ENCODE measurements at places on chromosomes 11 and 22.

DNA sequence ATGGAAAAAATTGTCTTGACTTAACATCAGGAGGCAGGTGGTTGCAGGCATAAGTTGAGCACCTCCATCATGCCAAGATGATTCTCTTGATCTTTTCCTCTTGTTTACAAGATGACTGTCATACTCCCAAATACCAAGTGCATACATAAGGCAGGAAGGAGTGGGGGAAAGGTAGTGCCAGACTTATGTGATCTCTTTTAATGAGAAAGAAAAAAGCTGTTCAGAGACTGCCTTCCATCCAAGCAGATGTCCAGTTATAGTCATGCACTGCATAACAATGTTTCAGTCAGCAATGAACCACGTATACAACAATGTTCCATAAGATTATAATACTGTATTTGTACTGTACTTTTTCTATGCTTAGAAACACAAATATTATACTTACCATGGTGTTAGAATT, 135.7 kb downstream of the EHF start:
- no peak for DNase-seq

GRCh38 chr11:129530154-129530895, 154.7 kb downstream of the BARX2 start:
- no peak for DNase-seq

DNA sequence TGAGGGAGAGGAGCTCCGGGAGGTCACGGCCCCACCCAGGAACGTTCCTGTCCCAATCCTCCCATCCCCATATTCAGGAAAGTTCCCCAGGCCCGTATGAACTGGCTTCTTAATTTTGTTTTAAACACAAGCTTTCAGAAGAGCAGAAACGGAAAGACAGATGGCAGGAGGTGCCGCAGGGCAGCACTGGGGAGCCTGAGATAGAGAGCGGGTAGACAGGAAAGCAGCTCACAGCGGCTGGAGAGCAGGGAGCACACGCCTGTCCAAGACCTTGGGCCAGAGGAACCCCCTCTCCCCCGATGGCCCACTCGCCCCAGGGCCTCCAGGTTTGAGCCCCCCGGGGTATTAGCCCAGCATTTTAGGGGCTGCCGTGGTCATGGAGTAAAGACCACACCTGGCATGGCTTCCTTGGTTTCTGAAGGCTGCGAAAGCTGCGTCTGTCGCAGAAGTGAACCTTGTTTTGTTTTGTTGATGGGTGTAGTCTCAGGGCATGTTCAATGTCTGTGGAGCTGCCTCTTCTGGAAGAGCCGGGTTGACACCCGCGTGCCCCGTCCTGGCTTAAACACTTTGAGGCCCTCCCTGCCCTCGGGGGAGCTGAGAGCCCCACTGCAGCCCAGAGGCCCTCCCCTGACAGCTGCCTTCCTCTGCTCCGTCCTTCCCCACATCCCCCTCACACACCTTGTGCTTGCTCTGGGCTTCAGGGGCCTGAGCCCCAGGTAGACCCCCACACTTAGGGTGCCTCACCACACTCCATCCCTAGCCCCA, 17.9 kb upstream of the KCNQ1OT1 start:
- no peak for DNase-seq

GRCh38 chr11:117863383-117863782, 13.1 kb downstream of the FXYD6 start:
- DNase-seq = no peak

DNA sequence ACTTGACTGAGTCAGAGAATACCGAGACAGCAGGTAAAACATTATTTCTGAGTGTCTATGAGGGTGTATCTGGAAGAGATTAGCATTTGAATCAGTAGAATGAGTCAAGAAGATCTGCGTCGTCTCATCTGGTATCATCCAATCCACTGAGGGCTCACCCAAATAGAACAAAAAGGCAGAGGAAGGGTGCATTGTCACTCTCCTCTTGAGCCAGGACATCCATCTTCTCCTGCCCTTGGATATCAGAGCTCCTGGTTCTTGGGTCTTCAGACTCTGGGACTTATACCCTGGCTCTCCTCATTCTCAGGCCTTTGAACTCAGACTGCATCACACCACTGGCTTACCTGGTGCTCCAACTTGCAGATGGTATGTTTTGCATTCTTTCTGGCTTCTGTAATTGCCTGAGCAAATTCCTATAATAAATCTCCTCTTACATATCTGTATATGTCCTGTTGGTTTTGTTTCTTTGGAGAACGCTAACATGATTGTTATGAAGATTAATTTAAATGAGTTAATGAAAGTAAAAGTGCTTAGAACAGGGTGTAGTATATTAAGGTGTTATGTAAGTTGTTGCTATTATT, 49.3 kb downstream of the ME3 start:
- DNase-seq = no peak

DNA sequence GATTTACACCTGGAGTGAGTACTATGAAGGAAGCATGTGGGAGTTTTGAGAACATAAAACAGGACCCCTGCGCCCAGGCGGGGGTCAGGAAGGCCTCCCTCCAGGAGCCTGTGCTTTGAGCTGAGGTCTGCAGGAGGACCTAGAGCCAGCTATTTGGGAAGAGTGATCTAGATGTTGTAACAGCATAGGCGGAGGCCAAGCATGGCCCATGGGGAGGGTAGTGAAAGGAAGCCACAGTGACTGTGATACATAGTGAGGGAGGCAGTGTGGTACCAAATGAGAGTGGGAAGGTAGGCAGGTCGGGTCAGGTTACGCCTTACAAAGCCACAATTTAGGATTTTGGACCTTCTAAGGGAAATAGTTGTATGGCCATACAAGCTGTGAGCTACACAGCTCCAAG, 147.5 kb downstream of the PARVA start:
- DNase-seq = no peak

DNA sequence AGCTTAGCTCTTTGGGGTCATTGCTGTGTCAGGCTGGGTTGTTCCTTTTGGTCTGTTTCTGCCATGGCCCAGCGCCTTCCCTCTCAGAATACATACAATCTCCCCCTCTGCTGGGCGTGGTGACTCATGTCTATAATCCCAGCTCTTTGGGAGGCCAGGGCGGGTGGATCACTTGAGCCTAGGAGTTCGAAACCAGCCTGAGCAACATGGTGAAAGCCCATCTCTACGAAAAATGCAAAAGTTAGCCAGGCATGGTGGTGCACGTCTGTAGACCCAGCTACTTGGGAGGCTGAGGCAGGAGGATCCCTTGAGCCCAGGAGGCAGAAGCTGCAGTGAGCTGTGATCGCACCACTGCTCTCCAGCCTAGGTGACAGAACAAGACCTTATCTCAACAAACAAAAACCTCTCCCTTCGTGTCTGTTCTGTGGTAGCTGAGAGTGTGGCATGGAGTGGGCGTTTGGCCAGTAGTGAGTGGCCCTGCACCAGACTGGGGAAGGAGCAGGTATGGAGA, 46.7 kb upstream of the RAB1B start:
- DNase-seq = no peak

DNA sequence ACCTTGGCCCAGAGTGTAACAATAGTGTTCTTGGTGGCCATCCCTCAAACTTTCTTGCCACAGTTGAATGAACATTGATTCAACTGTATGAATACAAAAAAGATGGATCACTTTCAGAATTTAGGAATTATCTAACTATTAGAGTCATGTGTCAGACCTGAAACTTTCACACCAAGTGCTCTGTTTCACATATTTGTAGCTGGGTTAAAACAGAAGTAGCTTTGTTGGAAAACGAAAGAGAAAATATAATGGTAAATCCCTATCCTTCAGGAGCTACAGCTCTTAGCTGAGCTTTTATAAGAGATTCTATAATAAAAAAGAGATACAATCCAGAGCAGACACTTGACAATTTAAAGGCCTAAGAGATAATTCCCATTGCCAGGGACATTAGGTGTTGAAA, 719.3 kb downstream of the JRKL start:
- no peak for DNase-seq

All from RPMI8226 (cell line).